ENCODE measurements at places on chromosomes 4 and X.

GRCh38 chrX:142076633-142077032 lies 128.5 kb downstream of the MAGEC2 start:
- DNase-seq, result no peak

DNA sequence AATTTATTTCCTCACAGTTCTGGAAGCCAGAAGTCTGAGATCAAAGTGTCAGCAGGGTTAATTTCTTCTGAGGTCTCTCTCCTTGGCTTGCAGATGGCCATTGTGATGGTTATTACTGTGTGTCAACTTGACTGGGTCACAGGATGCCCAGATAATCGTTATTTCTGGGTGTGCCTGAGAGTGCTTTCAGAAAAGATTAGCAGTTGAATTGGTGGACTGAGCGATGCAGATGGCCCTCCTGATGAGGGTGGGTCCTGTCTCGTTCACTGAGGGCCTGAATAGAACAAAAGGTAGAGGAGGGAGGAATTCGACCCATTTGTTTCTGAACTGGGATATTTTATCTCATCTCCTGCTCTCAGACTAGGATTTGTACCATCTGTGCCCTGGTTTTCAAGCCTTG lies 15.7 kb downstream of the SMIM43 start:
- no peak for DNase-seq

- no peak for DNase-seq
Observed at GRCh38 chr4:148192526-148192925, 249.7 kb downstream of the NR3C2 start.

GRCh38 chr4:13902146-13902545 lies 274.6 kb upstream of the BOD1L1 start:
- DNase-seq, result no peak

- DNase-seq, result no peak
Observed at GRCh38 chr4:173280998-173281397, 53.2 kb downstream of the HMGB2 start.
